ENCODE measurements at places on chromosomes 6 and 20. TPM values are rescaled to one million over a fixed set of nuclear protein-coding genes. Genes with fewer than 3 reads are reported as not detected.

DNA sequence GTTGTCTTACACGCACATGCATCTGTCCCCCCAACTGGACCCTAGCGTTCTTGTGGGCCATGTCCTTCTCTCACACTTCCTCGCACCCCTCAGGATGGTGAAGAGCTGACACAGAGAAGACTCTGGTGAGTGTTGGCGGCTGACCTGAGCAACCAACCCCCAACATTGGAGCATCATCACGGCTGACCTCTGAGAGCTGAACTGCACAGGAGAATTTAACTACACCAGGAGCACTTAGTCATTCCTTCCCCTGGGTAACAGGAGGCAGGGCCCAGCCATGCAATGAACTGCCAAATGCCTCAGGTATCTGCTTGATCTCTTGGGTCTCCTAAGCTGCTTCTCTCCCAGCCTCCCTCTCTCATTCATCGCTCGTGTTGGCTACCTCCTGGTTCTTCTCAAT is 88.5 kb downstream of the PSMG4 start:
- DNase-seq, result no peak

DNA sequence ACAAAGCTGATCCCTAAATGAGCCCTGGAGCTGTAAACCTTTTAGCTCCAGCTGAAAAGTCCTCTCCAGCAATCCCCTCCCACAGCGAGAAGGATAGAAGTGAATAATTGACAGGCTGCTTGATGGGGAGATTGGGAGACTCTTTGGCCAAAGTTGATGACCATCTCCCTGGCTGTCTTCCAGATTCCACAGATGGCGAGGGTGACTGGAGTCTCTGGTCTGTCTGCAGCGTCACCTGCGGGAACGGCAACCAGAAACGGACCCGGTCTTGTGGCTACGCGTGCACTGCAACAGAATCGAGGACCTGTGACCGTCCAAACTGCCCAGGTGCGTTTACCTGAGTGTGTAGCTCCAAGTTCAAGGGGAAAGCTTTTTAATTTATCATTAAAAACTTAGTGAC is 67.3 kb downstream of the ISM1 start:
- no peak for DNase-seq

GRCh38 chr6:137792160-137793033 is 74.7 kb upstream of the TNFAIP3 start:
- DNase-seq, result no peak

DNA sequence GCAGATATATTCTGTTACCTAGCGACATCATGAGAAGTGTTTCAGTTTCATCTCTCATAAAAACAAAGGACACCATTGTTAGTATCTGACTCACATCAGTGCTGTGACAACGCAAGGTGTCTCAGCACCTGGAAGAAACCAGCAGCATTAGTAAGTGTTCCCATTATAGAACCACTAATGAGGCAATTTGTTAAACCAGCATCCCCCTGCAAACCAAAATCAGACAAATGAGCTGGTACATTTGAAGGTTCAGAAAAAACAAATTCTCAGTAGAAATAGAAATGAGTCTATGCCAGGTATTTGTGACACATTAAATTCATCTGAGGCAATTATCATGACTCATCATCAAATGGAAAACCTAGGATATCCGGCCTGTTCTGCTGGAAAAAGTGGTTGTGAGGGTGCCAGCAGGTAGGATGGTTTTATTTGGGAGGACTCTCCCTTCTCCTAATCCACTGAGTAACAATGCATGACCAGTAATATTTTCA is 151.7 kb downstream of the TMEM200A start:
- no peak for DNase-seq

DNA sequence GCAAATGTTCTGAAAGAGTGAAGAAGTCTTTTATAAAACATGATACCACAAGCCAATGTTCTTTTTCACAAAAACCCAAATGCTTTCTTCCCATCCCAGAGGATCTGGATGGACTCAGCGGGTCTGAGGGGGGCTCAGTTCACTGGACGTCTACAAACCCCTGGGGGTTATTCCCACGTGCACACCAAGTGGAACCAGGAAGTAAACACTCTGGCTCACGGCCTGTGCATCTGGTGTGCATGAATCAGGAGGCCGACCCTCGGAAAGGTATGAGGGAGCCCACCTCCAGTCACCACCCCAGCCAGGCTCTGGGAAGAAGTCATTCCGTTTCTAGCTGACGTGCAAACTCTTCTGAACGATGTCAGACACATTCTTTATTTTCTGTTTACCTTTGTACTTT is 252.2 kb downstream of the DLL1 start:
- no peak for DNase-seq

DNA sequence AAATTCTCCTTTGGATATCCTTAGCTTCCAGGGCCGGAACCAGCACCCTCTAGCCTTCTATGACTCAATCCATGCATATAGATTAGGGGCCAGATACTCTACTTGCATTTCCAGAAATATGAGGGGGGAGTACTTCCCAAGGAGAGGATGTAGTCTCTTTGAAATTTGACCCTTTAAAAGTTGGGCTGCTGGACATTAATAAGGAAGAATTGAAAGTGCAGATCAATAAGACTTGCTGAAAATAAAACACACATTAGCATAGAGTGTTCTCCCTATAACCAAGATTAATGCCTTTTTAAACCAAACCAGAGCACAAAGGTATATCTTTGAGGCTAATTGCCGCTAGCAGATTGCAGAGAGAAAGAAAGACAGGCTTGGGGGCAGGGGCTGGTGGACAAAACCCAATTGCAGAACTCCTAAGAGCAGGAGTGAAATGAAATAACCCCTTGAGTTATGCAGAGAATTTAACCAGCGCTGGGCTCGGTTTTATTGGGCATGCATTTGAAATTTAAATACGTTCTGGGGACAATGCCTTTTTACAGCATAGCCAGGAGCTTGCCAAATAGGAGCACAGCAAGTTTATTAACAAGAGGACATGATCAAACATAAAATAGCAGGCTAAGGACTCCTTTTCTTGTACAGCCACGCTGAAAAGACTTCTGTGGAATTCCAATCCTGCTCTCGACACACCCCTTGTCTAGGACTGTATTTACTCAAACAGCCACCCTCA is 108.2 kb upstream of the SALL4 start:
- DNase-seq, result no peak

DNA sequence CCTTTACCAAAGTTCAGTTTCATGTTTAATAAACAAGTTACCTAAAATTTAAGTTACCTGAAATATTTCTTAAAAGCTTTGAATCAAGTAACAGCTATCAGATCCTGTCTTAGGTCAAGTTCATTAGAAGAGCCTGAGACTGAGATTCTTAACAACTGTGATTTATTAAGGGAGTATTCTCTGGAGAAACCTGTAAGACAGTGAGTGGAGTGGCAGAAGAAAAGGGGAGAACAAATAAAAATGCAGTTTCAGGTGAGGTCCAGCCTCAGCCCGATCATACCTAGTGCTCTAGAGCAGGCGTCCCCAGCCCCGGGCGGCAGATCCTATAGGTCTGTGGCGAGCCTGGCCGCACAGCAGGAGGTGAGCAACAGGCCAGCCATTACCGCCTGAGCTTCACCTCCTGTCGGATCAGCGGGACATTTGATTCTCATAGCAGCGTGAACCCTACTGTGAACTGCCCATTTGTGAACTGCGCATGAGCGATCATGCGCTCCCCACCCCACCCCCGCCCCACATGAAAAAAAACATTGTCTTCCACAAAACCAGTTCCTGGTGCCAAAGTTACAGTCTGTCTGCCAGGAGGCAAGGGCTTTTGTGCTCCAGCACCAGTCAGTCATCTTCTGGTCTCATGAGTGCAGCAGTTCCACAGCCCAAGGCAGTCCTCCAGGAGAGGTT is 59.2 kb upstream of the ADGRB3 start:
- no peak for DNase-seq

GRCh38 chr6:22880686-22881433 is 311.5 kb downstream of the HDGFL1 start:
- no peak for DNase-seq

- DNase-seq, result no peak
These were observed 256.0 kb downstream of the TPBG start for GRCh38 chr6:82619573-82619972.

- no peak for DNase-seq
These were observed 66.8 kb upstream of the CD93 start for GRCh38 chr20:23152902-23153301.

DNA sequence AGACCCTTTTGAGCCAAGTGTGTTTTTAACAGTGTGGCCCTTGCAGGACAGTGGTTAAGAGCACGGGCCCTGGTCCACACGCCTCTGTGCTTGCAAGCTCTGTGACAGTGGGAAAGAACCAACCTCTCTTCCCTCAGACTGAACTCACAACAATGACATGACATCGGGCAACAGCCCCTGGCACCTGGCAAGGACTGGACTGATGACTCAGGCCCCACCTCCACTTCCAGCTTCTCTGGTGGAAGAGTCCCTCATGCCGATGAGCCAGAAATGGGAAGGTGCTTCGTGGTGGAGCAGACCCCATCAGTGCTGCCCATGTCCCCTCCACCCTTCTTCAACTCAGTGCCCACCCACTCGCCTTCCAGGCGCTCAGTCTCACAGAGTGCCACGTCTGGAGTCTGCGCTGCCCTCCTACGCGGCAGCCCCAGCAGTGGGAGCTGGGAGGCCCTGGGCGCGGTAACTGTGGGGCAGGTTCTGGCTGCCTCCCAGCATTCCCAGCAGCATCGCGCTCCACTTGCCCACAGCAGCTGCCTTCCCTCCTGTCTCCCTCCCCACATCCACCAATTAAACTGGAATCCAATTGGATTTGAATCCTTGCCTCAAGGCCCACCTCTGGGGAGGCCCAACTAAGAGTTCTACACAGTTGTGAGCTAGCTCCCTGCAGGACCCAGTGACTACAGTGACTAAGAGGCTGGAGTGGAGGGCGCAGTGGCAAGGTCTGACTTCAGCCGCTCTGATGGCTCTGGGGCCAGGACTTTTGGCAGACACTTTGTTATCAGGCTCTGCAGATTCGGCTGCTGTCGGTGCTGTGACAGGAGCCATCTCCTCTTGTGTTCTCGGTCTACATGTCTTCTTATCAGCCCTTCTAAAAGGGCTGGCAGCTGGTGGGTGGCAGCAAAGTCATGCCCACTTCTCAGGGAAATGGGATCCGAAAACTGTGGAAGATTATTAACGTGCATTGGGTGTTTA is 156.8 kb upstream of the MLN start:
- no peak for DNase-seq

DNA sequence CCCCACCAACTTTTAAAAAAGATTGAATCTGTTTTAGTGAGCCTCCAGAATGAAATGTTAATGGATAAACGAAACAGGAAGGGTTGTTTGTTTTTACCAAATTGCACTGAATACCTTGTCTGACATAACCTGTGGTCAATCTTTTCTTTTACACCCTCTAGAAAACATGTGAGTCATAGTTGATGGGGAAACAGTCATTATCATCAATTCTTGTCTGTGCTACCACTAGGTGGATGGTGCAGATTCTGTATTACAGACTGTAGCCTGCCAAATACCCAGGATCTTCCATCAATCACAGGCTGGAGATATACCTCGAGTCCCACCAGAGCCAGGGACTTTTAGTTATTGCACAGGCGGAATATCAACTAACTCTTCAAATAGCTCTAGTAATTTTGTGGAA is 29.5 kb upstream of the PKIB start:
- no peak for DNase-seq

GRCh38 chr20:61520893-61521460 is 268.9 kb downstream of the CDH4 start:
- no peak for DNase-seq

GRCh38 chr6:149084026-149084425 is 233.5 kb upstream of the TAB2 start:
- DNase-seq, result no peak

DNA sequence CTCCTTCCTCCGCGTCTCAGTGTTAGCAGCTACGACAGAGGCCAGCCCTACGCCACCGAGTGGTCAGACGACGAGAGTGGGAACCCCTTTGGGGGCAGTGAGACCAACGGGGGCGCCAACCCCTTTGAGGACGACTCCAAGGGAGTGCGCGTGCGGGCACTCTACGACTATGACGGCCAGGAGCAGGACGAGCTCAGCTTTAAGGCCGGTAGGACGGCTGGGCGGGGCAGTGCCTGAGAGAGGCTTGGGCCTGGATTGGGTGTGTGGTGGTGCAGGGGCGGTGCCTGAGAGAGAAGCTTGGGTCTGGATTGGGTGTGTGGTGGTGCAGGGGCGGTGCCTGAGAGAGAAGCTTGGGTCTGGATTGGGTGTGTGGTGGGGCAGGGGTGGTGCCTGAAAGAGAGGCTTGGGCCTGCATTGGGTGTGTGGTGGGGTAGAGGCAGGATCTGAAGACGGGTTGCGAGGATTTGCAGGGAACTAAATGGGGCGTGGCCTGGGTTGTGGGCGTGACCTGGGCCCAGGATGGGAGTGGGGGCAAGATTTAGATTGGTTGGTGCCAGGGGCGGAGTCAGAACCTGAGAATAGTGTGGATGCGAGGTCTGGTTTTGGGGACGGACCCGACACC is 24.4 kb downstream of the SPDEF start:
- DNase-seq, result no peak

GRCh38 chr20:62647521-62648317 is 5.4 kb downstream of the SLCO4A1 start:
- DNase-seq, result peak; percentile 60

DNA sequence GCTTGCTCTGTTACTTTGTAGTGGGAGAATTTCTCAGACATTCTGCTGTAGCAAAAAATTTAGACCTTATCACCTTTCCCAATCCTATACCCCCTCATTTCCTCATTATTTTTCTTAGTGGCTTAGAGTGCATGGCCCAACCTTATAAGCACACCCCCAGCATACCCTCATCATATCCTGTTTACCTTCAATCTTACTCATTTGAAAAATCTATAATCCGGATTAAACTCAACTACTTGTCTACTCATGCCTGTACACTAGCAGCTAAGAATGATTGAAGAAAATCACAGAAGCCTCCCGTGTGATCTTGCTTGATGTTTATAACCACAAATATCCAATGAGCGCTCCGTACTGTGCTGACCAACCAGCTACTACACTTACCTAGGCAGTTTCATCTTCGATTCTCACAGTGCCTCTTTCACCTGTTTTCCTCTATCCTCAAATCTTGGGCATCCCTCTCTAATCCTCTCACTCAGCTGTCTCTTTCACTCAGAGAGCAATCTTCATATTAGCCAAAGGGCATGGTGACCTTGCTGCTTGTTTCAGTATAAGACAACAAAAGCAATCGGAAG is 36.6 kb downstream of the AIG1 start:
- no peak for DNase-seq

DNA sequence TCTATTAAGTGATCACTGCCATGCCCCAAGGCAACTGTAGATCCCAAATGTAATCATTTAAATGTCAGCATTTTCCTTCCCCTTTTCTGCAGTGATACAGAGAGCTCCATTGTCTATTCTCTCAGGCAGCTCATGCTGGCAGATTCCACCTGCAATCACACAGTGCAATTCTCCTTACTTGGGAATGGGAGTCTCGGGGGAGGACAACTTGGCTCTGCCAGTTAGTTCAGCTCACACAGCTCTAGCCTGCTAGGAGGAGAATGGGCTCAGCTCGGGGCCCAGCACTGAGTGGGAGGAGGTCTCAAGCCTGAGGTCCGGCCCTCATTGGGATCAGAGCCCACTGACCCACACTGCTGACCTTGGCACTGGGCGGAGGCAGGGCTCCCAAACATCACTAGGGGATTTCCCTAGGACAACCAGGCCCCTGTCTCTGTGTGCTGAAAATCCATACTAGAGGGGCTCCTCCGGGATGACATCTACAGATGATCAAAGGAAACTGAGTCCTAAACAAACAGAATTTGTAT is 109.2 kb upstream of the ASF1A start:
- no peak for DNase-seq

DDO gene
- 4.6 TPM for total RNA-seq

SRSF12 gene
- not detected for total RNA-seq

PEX3 gene
- total RNA-seq, result 13.0 TPM

RFX6 gene
- 4.4 TPM for total RNA-seq

LAMA2 gene
- 15.4 TPM for total RNA-seq

MCCD1 gene
- not detected for total RNA-seq
